ENCODE measurements at places on chromosomes 1 and 21. TPM values are rescaled to one million over a fixed set of nuclear protein-coding genes. Genes with fewer than 3 reads are reported as not detected.

Gene EFNA4
- 4.7 TPM for total RNA-seq

Gene LDLRAD2
- not detected for total RNA-seq

Gene CSMD2
- not detected for total RNA-seq

DNA sequence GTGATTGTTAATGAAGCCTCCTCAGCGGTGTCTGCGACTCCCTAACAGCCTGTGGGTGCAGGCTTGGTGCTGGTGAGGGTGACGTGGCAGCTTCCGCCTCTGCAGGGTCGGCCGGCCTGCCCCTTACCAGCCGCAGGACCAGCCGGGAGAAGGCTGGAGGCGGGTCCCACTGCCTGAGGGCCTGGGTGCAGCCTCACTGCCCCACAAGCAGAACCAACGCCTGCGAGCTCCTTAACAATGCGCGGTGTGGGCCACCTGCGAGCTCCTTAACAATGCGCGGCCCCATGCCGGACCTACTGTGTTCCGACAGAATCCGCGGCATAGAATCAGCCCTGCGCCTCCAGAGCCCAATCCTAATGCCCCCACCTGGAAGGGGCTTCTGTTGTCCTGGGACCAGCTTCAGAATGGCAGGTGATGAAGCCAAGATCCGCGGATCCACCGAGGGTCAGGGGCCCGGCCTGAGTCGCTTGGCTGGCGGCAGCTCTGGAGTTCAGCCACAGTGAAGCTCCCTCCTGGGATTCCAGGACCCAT, 54.4 kb upstream of the AJAP1 start:
- no peak overlapping the region for H3K4me3 ChIP-seq
- no peak for DNase-seq
- H3K27me3 ChIP-seq, result peaks cover 5% of the 10 kb centered on the region

All from K562 (cell line).